Activated CD4-positive, alpha-beta T cell treated with anti-CD3 and anti-CD28 coated beads, Interleukin-2, amount 50 U/mL, for 4 hours (primary cell): ENCODE measurements at places on chromosomes 12 and 14.

DNA sequence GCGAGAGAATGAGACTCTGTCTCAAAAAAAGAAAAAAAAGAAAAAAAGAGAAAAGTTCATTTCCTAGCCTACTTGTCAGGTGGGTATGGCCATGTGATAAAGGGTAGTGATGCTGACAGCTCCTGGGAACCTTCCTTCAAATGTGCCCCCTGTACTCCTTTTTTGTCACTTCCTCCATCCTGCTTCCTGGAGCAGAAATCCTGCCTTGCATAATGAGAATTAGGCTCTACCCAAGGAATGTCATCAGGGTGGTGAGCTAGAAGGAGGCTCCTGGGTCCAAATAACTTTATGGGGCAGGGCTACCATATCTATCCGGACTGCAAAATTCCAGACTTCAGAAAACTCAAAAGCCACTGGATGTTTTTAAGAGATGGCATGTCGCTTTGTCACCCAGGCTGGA, 27.8 kb upstream of the FBXO34 start:
- DNase-seq, result no peak

- no peak for DNase-seq
Observed at GRCh38 chr14:80323038-80323665, 111.8 kb upstream of the DIO2 start.

- DNase-seq, result no peak
Observed at GRCh38 chr12:123126294-123127181, 24.4 kb downstream of the PITPNM2 start.

- DNase-seq, result no peak
Observed at GRCh38 chr14:102584871-102585869, 7.3 kb upstream of the RCOR1 start.
